Smooth muscle cell of bladder (primary cell): ENCODE measurements at places on chromosomes 11 and 22. TPM values are rescaled to one million over a fixed set of nuclear protein-coding genes. Genes with fewer than 3 reads are reported as not detected.

The CLDN5 gene
- total RNA-seq: 0.28 and 2.5 TPM in 2 replicates

The KIF18A gene
- 2.6 and 5.5 TPM in 2 replicates for total RNA-seq

The RRM1 gene
- total RNA-seq: 40.1 and 52.6 TPM in 2 replicates

The PLA2G3 gene
- 0.57 TPM in 1 of 2 replicates, not detected in the other for total RNA-seq

The STK33 gene
- total RNA-seq: 0.37 and 0.57 TPM in 2 replicates

The MUC6 gene
- not detected in 2 replicates for total RNA-seq

The OR4D9 gene
- not detected in 2 replicates for total RNA-seq

The ADAMTS15 gene
- 3.4 and 4.8 TPM in 2 replicates for total RNA-seq

The APOBEC3C gene
- total RNA-seq: 5.6 and 7.5 TPM in 2 replicates

The APOL4 gene
- 0.65 and 2.3 TPM in 2 replicates for total RNA-seq

The SLC22A25 gene
- total RNA-seq: not detected in 2 replicates

The FXYD2 gene
- total RNA-seq: not detected in 2 replicates

The NLRP14 gene
- 0.09 and 0.14 TPM in 2 replicates for total RNA-seq

The CDON gene
- 8.8 and 16.9 TPM in 2 replicates for total RNA-seq

The SPDYC gene
- not detected in 2 replicates for total RNA-seq

The SLC25A45 gene
- total RNA-seq: 1.6 and 1.9 TPM in 2 replicates

The SCGB1C1 gene
- not detected in 2 replicates for total RNA-seq

The C11orf97 gene
- total RNA-seq: not detected in 2 replicates

The OR51B2 gene
- total RNA-seq: 0.18 TPM in 1 of 2 replicates, not detected in the other

The C11orf87 gene
- under 0.01 TPM in 1 of 2 replicates, not detected in the other for total RNA-seq

The FGF4 gene
- not detected in 2 replicates for total RNA-seq

The GTSE1 gene
- 0.57 and 0.65 TPM in 2 replicates for total RNA-seq

The OR5P2 gene
- not detected in 2 replicates for total RNA-seq

The UEVLD gene
- total RNA-seq: 21.1 and 21.6 TPM in 2 replicates

The UPK3A gene
- not detected in 2 replicates for total RNA-seq

The PHF21A gene
- 11.7 and 14.1 TPM in 2 replicates for total RNA-seq

The ALDH3B1 gene
- total RNA-seq: 24.9 and 28.6 TPM in 2 replicates

The OR2AG2 gene
- under 0.01 TPM in 2 replicates for total RNA-seq

The APOL3 gene
- 13.5 and 14.0 TPM in 2 replicates for total RNA-seq

The ACR gene
- total RNA-seq: not detected in 2 replicates

The TREH gene
- total RNA-seq: not detected in 2 replicates

The MRPL16 gene
- 39.1 and 39.3 TPM in 2 replicates for total RNA-seq

The CALCB gene
- under 0.01 TPM in 1 of 2 replicates, not detected in the other for total RNA-seq

The CCDC15 gene
- 0.65 and 0.71 TPM in 2 replicates for total RNA-seq

The FGF3 gene
- not detected in 2 replicates for total RNA-seq

The TMEM191C gene
- 0.71 and 0.74 TPM in 2 replicates for total RNA-seq

The CD59 gene
- 305 and 344 TPM in 2 replicates for total RNA-seq
